Erythroblast (primary cell): ENCODE measurements at places on chromosomes 5 and 9.

- DNase-seq: no peak
Measured at GRCh38 chr5:123223921-123224320, 134.9 kb downstream of the PRDM6 start.

DNA sequence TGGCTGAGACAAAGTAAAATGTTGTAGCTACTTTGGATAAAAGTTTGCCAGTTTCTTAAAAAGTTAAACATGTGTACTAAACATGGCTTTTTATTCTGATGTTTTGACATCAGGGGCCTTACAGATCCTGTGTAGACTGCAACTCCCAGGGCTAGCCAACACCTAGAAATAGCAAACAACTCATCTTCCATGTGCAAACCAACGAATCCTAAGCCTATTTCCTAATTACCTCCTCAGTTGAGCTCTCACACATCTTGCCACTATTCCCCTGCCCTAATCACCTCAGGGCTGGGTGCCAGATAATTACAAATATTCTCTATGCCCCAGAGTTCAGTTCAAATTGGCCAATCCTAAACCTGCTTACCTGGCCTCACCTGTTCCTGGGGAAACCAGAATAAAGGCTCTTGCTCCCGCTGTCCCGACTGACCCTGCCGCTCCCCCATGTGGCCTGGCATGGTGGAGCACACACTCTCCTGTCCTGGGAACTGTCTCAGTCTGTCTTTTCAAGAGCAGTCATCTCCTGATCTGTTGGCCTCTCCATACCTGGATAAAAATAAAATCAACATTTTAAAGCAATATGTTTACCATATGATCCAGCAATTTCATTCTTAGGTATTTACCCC lies 37.1 kb upstream of the FAM169A start:
- DNase-seq: no peak

DNA sequence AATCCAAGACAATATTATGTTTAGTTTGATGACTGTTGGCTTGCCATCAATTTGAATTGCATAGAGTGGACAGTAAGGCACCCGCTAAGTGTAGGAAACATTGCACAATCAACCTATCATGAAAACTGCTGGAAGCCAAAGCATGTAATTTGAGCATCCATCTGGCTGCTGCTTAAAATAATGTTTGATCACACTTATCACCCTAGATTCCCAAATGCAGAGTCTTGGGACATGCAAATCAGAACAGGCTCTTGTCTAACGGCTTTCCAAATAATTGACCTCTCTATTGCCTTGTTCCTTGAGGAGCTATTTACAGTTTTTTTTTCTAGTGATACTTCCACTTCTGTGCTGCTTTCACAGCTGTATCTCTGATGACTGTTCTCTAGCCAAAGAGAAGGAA lies 342.1 kb downstream of the PRR16 start:
- no peak for DNase-seq

- no peak for DNase-seq
Measured at GRCh38 chr5:35365758-35366157, 135.5 kb upstream of the PRLR start.

DNA sequence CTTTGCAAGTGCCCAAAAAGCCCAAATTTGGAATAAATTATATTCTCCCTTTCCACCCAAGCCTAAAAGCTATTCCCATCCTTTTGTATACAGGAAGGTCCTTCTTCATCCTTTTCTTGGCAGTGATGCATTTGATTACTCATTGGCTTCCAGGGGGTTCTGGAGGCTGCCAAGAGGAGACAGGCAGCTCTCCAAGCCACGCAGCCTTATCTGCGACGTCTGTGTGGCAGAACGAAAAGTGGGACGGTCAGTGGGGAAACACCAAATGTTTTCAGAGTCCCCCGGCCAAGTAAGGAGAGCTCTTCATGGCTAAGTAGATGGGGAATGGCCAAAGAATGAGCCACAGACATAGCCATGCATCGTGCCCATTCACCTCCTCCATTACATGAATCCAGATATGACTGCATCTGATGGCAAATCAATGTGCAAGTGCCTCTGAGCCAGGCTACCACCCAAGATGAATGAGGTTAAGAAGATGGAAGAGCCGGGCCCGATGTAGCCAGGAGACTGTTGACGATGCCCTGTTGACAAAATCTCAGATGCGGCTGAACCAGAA lies 12.1 kb downstream of the ADAM19 start:
- no peak for DNase-seq

DNA sequence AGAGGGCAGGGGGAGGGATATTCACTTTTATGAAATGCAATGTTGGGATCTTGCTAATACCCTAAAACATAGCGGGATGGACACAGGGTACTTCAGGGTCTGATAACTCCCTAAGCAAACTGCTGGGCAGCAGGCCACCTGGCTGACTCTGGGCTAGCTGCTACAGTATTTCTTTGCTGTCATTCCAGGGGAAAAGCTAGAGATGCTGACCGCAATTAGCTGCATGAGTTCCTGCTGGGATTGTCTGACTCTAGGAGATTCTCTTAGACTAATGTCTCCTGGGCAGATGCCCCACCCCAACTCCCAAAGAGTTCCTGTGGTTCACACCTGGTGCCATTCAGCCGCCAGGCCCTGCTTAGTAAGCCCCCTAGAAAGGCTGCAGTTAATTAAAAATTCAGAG lies 69.9 kb downstream of the PSAT1 start:
- DNase-seq: no peak

DNA sequence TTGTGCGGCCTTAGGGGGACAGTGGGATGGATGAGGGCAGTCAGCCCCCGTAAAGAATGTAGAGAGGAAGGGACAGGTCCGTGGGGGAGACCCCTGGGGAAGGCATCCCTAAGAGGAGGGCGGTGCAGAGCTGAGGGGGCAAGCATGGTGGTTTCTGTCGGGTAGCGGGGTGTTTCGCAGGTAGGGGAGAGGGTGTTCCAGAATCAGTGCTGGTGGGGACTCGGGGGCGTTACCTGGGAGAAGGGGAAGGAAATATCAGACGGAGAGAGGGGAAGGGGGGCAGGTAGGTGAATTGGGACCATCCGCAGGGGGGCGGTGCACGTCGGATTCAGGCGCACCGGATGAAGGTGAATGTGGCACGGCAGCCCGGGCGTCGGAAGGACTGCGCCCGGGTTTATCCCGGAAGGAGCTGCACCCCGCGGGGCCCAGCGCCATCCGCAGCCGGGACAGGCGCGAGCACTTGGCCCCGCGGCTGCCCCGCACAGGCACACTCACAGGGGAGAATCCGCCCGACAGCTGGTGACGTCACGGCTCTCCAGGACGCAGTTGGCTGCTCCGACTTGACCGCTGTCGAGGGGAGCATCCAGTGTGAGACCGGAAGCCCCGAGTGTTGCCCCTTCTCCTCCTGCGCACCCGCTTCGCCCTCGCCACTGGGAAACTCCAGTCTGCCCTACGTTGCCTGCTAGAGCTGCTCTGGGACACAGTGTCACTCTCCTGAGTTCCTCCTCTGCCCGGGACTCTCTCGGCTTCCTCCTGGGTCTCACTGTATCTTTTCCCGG lies 1.3 kb downstream of the CD72 start:
- DNase-seq: peak; percentile 47

GRCh38 chr5:15368835-15369234 lies 131.1 kb upstream of the FBXL7 start:
- no peak for DNase-seq

GRCh38 chr5:54178207-54178606 lies 132.2 kb downstream of the ARL15 start:
- no peak for DNase-seq

DNA sequence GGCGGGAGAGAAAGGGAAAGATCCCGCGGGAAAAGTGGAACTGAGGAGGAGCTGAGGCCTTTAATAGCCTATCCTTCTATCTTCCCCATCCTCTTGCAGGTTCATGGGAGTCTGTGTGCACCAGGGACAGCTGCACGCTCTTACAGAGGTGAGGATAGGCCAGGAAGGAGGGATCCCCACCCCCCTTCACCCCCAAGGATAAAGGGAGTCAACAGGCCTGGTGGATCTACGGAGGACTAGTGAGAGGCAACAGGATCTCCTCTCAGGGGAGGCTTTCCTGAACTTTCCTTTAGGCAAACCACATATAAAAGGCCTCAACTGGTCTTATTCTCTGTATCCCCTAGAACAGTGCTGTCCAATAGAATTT lies 1.1 kb downstream of the TESK1 start:
- peak; percentile 32 for DNase-seq

DNA sequence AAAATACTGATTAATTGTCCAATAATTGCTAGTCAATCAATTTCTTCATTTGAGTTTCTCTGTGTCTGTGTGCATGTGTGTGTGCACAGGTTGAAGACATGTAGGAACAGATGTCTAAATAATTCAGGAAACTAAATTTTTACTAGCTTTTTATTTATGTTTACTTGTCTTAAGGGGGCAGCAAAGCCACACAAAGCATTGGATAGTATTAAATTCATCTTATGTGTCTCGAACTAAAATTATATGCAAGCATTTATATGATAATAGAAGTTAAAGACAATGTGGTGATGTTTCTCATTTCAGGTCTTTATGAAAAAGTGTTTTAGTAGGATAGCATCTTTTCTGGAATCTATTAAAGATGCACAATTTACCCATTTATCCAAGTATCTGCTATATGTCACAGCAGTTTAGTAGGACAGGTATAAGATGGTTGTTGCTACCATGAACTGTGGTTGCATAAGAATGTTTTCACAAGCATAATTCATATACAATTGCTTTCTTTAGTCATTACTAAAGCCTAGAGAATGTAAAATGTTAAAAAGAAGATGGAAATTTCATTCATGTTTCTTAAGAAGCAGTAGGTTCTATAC lies 784.6 kb upstream of the NUDT12 start:
- peak; percentile 12 for DNase-seq

DNA sequence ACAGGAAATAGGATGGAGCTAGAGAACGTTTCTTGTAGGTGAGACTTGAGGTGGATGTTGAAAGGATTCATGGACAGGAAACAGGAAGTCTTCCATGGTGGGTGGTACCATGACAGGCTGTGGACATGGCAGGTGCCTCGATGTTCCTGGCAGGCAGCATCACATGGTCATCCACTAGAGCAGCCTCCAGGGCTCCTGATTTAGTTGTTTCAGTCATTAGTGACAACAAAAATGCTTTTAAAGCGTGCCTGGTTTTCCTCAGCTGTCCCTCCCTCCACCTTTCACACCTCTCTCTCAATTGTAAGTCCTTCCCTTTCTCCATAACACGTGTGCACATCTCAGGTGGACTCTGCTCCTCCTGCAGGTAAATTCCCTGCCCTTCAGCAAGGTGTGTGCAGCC lies 25.2 kb upstream of the ASPN start:
- DNase-seq: no peak
